Smooth muscle cell of the brain vasculature (primary cell): ENCODE measurements at places on chromosomes 12 and 14.

DNA sequence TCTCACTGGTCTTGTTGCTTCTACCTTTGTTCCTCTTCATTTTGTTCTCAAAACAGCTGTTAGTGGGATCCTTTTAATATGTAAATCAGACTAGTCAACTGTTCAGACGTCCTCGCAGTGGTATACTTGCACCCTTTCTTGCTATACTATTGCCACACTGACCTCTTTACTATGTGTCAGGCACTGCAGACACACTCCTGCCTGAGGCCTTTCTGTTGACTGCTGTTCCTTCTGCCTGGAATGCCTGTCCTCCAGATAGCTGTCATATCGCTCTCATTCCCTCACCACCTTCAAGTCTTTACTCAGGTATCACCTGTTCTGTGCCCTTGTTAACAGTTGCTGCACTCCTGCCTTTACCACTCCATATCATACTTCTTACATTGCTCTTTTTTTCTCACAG, 90.0 kb upstream of the TMEM263 start:
- no peak for DNase-seq

- no peak for DNase-seq
Observed at GRCh38 chr14:70622111-70622712, 19.5 kb upstream of the TTC9 start.

- no peak for DNase-seq
Observed at GRCh38 chr12:104997541-104997940, 11.4 kb downstream of the NOPCHAP1 start.

GRCh38 chr14:61444215-61444768, 122.9 kb downstream of the PRKCH start:
- no peak for DNase-seq

DNA sequence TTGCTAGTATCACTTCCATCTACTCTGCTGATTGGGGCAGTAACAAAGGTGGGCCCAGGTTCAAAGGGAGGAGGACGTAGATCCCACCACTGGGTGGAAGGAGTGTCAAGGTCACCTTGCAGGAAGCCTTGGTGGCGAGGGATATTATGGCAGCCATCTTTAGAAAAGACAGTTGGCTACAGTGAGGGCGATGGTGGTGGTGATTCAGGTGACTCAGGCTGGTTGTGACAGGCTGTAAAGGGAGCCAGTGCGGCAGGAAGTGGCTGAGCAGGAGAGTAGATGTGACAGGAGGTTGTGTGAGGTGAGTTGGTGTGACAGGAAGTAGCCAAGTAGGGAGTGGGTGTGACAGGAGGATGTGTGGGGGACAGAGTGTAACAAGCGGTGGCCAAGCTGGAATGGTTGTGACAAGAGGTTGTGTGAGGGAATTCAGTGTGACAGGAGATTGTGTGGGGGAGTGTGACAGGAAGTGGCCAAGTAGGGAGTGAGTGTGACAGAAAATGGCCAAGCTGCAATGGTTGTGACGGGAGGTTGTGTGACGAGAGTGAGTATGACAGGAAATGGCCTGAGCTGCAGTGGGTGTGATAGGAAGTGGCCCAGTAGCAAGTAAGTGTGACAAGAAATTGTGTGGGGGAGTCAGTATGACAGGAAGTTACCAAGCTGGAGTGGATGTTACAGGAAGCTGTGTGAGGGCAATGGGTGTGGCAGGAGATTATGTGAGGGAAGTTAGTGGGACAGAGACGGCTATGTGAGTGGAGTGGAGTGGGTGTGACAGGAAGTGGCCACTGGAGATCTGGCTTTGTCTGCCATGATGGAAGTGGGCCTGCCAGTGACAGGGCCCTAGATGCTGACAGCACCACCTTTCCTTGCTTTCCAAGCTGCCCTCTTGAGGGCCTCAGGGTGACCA, 136.5 kb upstream of the MYL2 start:
- no peak for DNase-seq

DNA sequence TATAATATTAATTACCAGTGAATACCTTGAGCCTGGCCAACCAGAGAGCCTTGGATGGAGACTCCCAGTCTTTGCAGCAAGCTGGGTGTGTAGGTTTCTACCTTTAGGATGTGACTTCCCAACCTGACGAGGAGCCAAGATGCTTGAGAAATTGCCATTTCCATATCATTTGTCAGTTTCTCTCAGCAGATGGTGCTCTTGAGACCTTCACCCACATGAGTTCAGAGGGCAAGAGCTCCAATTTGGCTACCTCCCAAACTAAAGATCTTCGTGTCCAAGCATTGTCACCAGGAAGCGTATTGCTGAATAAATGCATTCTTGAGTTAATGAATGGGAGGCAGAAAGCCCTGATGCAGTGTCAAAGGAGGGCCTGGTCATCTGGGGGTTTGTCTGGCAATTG, 106.4 kb upstream of the TBX5 start:
- DNase-seq: no peak
